Heart left ventricle (tissue), 16 donors: ENCODE measurements at places on chromosomes 16 and 17. TPM values are rescaled to one million over a fixed set of nuclear protein-coding genes. Genes with fewer than 3 reads are reported as not detected.

DNA sequence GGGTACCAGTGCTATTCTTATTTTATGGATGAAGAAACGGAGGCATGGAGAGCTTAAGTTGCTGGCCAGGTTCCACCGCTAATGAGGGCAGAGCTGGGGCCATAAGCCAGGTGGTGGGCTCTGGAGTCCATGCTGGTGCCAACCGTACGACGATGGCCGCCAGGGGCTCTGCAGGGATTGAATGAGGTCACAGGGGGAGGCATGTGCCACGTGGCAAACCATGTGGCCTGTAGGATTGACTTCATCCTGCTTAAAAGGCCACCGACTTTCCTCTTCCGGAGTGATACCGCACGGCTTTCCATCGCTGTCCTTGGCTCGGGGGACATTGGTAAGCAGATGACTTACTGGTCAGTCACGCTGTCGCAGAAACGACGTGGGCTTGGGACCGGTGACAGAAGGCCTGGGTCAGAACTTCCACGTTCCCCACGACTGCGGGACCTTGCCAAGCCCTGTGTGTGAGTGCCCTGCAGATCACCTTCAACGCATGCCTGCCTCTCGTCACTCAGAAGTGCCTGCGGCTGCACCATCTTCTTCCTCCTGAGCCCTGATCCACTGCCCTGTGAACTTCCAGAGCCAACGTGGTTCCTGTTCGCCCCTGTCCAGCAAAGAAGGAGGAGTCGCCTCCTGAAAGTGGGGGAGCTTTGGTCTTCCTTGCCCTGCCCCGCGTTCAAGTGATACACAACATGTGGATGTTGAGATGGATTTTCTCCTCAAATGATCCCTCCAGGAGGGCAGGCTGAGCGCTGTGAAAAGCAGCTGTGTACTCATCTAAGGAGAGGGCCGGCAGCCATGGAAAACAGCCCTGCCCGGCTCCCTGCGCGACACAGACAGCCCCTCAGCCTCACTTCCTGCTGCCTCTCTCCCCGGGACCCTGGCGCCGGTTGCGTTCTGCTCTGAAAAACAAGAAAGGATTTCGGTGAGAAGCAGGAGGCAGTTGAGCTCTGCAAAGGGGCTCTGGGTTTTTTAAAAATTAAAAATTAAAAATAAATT is 176.7 kb downstream of the C16orf95 start:
- DNase-seq: no peak

DNA sequence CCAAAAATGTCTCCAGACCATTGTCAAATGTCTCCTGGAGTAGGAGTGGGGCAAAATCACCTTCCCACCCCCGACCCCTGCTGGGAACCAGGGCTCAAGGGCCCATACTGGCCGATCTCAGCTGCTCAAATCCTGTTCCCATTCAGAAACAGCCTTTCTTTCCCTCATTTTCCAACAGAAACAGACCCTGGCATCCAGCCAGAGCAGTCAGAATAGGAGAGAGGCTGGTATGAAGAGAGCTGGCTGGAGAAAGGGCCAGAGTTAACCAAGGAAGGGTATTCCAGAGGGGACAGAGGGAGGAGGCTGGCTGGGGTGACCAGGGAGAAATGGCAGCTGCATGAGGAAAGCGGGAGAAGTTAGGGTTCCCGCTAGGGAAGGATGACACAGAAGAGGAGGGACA is 199.1 kb downstream of the XYLT1 start:
- DNase-seq: no peak

GRCh38 chr17:61324950-61325349 is 74.7 kb upstream of the TBX2 start:
- DNase-seq: no peak

- DNase-seq: peak; percentile 74
Observed at GRCh38 chr17:63446753-63447470, 806 bp upstream of the CYB561 start.

DNA sequence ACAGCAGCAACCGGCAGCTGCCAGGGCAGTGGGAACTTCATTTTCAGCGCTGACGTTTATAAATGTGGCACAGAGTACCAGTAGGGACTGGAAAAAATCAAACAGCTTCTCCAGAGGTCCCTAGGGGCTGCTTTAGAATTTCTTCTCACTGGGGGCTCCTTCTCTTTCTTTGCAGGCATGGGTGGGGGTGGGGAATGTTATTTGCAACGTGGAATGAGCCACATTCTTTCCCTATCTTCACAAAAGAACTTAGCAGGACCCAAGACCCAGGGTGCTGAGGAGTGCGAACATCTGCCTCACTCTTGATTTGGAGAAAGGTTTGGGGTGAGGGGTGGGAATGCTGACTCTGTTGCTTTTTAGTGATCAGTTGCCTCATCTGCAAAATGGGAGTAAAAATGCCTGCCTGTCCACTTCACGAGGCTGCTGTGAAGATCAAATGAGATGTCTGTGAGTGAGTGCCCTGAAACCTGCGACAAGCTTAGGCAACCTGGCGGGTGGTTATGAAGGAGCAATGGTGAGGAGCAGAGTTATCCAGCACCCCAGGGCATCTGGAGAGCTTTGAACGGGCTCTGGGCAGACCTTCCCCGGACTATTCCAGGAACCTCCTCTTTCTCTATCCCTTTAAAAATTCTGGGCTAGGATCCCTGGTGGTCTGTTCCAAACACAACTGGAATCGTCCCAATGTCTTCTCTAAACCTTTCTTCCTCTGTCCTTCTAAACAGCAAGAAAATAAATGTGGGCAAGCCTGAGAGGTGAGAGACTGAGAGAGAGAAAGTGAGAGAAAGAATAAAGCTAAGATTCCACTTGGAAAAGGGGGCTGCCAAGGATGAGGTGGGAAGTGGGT is 10.7 kb upstream of the PIPOX start:
- no peak for DNase-seq

DNA sequence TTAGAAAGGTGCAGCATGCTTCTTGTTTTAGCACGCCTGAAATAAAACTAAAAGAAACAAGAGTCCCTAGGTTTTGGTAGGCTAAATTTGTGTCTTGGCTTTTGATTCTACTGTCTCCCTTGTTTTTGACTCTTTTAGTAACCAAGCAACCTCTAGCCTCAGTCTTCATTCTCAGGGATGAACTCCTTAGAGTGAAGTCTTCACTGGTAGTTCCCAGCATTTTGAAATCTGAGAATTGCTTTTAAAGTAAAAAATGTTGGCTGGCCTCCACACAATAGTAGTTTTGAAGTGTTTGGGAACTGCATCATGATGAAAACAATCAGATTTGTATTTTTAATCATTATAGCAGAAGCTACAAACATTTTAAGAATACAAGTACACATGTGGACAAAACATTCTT is 6.1 kb upstream of the CDR2 start:
- DNase-seq: no peak

DNA sequence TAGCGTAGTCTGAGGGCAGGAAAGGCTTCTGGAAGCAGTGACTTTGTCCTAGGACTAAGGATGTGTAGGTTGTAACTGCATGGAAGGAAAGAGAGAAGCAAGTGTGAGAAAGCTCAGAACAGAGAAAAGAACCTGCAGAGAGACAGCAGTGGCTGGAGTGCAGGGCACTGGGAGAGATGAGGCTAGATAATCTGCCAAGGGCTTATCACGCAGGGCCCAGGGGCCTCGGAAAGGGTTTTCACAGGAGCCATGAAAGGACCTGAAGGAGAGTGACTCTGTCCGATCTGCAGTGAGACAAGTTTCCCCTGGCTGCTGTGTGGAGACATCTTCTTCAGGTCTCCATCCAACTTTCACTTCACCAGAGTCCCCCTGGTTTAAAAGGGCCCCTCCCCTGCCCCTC is 7.1 kb upstream of the SRCAP start:
- DNase-seq: no peak

Gene GAST
- total RNA-seq: not detected

DNA sequence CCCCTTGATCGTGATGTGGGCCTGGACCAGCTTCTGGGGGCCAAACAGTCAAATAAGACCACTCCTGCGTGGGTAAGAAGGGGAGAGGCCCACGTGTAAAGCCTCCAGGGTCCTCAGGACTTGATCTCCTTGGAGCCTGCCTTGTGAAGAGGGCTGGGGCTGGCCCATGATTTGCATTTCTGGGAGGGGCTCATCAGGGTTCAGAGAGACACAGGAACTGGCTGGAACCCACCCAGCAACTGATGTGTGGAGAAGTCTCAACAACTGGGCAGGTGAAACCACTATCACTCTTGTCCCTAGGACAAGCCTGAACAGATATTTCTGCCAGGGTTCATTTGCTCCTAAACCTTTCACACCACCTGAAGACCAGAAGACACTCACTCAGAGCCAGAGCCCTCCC is 214.7 kb downstream of the ZNF423 start:
- DNase-seq: no peak

- no peak for DNase-seq
Observed at GRCh38 chr16:6964679-6965078, 368.0 kb upstream of the RBFOX1 start.

DNA sequence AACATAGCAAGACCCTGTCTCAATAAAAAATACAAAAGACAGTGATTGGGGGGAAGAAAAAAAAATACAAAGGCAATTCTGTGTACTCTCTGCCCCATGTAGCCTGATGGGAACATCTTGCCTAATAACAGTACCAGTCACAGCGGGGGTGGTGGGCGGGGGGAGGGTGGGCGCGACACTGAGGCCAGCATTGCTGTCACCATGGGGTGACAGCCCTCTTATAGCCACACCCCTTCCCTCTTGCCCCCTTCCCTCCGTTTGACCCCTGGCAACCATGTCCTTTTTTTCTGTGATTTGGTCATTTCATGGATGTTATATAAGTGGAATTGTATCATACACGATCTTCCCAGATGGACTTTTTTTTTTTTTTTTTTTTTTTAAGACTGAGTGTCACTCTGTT is 80.9 kb downstream of the DNAH17 start:
- DNase-seq: no peak

DNA sequence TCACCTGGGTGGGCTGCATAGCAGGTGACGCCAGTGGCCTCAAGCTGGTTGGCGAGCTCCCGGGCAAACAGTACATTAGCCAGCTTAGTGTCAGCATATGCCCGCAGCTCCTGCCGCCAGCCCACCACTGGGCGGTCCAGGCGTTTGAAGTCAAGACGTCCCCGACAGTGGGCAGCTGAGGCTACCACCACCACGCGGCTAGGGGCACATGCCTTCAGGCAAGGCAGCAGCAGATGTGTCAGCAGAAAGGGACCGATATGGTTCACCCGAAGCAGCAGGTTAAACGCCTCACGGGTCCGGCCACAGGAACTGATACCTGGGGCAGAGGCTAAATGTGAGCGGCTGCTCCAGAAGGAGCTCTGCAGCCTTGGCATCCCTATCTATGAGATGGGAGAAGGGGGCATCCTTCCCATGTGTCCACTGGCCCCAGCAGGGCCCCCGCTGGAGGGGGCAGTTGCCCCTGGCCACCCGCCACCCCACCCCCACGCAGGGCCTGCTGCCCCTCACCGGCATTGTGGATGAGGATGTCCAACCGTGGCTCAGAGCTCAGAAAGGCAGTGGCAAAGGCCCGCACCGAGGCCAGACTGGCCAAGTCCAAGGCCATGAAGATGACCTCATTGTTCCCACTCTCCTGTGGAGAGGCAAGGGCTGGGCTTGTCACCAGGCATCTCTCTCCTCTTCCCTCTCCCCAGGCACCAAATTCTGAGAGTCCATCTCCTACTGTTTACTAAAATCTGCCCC is 1.7 kb downstream of the DHRS13 start:
- DNase-seq: no peak

DNA sequence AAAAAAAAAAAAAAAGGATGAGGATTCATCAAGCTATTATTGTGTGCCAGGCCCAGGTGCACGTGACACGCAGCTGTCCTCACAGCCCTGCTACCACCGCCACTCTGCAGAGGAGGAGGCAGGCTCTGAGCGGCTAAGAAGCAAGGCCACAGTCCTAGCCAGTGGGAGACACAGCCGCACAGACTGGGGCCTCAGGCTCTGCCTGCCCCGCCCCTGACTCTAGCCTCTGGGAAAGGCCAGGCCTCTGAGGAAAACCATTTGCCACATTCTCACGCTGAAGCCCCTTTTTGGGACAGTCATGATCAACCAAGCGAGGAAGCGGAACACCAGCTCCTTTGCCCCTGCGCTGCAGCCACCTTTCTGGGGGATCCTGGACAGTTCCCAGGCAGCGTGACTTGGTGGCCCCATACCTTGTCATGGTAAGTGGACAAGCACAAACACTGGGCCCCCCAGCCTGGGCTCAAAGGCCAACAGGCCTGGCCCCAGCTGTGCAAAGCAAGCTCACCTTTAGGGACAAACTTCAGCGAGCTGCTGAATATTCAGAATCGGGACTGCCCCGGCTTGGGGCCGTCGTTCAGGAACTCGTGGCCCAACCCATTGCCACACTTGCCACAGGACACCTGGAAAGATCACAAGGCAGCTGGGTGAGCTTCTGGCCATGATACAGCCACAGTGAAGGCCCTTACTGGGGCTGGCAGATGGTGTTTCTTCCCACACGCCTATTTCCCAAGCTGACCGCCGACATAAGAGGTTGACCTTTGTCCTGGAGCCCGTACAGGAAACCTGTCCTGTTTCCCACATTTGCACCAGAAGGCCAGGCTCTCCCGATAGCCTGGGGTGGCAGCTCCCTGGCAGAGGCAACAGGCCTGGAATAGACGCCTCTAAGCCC is 2.5 kb downstream of the MSRB1 start:
- no peak for DNase-seq

Gene IRX6
- total RNA-seq: 6.7 TPM

DNA sequence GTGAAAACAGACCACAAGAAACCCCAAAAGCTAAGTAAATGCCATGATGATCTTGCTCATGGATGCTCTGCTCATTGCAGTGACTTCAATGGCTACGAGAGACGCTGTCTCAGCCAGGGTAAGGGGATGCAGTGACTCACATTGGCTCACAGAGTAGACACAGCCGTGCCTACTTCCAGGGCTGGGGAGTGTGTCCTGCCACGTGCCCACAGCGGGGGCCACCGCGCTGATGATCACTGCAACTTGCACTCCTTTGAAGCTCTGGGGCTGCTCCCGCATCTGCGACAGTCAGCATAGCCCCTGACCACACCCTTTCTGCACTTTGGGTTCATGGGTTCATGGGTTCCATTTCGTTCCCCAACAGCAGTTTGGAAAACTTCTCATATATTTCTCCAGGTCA is 231.4 kb upstream of the RPL38 start:
- no peak for DNase-seq

DNA sequence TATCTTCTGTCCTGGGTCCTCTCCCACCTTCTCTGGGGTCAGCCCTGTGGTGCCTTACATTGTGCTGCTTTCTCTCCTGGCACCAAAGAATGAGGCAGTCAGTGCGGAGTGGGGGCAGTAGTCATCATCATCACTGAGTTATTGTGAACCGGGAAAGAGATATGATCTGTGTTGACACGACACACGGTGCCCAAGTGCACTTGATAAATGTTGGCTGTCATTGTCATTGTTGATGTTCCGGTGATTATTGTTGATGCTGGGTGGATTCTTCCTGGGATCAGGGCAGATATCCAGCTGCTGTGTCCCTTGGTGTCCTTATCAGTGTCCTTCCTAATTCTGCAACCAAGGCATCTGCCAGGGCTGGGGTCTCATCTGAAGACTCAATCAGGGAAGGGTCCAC is 121.7 kb downstream of the ABCC6 start:
- DNase-seq: no peak

Gene OGFOD1
- total RNA-seq: 26.0 TPM

DNA sequence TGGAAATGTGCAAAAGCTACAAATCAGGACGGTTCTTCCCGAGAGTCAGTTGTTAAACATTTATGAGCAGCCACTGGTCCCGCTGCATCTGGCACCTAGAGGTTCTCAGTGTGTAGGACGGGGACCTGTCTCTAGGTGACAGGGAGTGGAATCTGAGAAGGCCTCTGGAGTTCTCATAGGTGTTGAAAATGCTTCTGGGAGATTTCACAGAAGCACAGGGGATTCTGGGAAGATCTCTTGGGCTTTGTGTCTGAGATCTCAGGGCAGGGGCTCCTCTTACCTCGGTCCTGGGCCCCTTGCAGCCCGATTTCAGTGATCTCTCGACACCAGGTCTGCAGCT is 8.9 kb downstream of the ALOX15 start:
- DNase-seq: no peak
